ENCODE measurements at places on chromosomes 5 and 9. TPM values are rescaled to one million over a fixed set of nuclear protein-coding genes. Genes with fewer than 3 reads are reported as not detected.

DNA sequence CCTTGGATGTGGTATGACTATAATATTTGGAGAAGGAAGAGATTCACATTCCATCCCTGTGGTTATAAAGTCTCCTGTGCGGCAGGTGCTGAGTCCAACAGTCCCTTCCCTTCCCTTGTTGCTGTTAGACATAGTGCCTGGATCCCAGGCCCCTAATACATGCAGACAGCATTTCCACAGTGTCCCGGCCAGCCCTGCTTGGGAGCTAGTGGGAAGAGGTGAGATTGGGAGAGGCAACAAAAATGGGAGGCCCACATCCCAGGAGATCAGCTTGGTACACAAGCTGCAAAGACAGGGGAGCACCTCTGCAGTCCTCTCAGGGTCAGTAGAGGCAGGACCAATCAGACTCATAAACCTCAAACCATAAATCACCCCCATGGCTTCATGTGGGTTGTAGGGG lies 3.3 kb upstream of the NEURL1B start:
- DNase-seq, result no peak
- H3K4me3 ChIP-seq, result no peak overlapping the region
- H3K36me3 ChIP-seq, result no peaks in the 10 kb centered on the region

- no peaks in the 10 kb centered on the region for H3K4me1 ChIP-seq
- DNase-seq, result no peak
- H3K27ac ChIP-seq, result no peak overlapping the region
- no peaks in the 10 kb centered on the region for H3K36me3 ChIP-seq
- no peak overlapping the region for H3K4me3 ChIP-seq
Observed at GRCh38 chr9:33506626-33507370, 17.3 kb upstream of the ANKRD18B start.

DNA sequence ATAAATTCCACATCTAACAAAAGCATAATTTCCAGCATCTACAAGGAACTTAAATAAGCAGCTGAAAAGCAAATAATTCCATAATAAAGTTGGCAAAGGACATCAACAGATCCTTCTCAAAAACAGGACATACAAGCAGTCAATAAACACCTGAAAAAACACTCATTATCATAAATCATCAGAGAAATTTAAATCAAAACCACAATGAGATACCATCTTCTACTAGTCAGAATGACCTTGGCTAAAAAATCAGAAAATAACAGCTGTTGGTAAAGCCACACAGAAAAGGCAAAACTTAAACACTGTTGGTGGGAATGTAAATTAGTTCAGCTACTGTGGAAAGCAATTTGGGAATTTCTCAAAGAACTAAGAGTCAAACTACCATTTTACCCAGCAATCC lies 1371.1 kb upstream of the ACO1 start:
- no peaks in the 10 kb centered on the region for H3K4me1 ChIP-seq
- no peaks in the 10 kb centered on the region for H3K27me3 ChIP-seq
- no peak for DNase-seq
- no peaks in the 10 kb centered on the region for H3K36me3 ChIP-seq
- H3K4me3 ChIP-seq, result no peak overlapping the region
- H3K27ac ChIP-seq, result no peak overlapping the region

DNA sequence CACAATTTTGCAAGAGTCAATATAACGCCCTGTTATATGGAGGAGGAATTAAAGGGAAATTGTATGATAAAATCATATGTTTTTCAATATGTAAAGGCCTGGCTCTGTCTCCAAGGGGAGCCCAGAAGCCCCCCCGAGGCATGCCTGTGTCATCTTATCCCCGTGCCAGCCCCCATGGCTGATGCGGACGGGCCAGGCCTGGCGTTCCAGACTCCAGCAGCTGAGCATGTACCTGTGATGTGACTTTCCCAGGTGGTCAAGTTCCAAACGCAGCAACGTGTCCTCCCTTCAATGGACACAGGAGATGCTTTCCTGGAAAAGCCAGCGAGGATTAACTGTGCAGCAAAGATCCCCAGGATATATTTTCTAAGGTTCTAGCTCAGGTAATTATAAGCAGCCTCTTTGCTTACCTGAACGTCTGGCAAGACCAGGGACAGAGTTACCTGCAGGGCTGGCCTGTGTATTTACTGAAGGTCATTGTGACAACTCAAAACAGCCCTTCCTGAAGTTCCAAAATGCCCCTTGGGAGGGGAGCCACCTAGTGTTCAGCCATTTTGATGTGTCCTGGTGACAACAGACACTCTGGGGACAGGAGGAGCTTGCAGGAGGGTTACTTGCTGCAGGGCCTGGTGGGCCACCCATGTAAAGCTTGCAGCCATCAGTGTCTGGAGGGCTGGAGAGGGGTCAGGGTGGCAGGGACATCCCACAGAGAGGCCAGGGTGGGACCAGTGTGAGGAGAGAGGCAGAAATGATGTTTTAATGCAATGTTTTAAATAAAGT lies 53.3 kb upstream of the RNU6ATAC start:
- H3K4me1 ChIP-seq, result no peaks in the 10 kb centered on the region
- no peaks in the 10 kb centered on the region for H3K36me3 ChIP-seq
- H3K4me3 ChIP-seq, result no peak overlapping the region
- DNase-seq, result no peak
- no peak overlapping the region for H3K27ac ChIP-seq
- H3K27me3 ChIP-seq, result no peaks in the 10 kb centered on the region

GRCh38 chr9:127424676-127424999 lies 456 bp downstream of the ZNF79 start:
- no peak for DNase-seq
- H3K27ac ChIP-seq, result peak overlapping the region; percentile 64
- H3K36me3 ChIP-seq, result peaks cover 9% of the 10 kb centered on the region
- peaks cover 5% of the 10 kb centered on the region for H3K4me1 ChIP-seq
- H3K27me3 ChIP-seq, result no peaks in the 10 kb centered on the region

DNA sequence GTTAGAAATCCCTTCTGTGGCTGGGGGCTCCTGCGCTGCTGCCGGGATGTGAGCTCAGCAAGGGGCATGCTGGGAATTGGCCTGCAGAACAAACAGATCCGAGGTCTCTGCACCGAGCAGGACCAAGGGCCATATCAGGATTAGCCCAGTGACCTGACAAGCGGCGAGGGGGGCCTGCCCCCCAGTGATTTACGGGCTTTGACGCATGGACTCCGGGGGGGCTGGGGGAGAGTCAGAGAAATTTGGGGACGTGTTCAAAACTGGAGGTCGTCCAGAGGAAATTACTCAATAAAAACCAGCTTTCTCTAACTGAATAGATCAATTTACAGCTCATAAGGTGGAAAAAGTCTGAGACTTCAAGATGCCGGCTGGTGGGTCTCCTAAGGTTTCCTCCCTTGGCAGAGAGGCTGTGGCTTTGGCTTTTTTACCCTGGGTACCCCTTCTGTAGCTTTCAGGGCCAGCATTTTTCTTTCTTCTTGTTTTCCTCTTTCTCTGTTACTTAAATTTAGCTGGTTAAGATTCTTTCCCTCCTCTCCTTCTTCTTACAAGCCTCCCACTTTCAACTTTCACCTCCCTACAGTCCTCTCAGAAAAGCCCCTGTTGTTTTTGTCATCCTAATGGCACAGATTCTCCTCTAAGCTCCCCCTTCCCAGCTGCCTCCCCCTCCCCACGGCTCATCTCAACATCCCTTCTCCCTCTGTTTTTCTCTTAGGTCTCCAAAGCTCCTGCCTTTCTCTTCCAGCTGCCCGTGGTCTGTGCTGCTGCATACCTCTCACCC lies 551.0 kb downstream of the CCDC171 start:
- no peak overlapping the region for H3K4me3 ChIP-seq
- peaks cover 3% of the 10 kb centered on the region for H3K4me1 ChIP-seq
- no peaks in the 10 kb centered on the region for H3K27me3 ChIP-seq
- DNase-seq, result no peak
- H3K36me3 ChIP-seq, result no peaks in the 10 kb centered on the region

- no peak overlapping the region for H3K4me3 ChIP-seq
- H3K36me3 ChIP-seq, result no peaks in the 10 kb centered on the region
- H3K27me3 ChIP-seq, result no peaks in the 10 kb centered on the region
Observed at GRCh38 chr5:74951865-74952264, 85.7 kb upstream of the FAM169A start.

DNA sequence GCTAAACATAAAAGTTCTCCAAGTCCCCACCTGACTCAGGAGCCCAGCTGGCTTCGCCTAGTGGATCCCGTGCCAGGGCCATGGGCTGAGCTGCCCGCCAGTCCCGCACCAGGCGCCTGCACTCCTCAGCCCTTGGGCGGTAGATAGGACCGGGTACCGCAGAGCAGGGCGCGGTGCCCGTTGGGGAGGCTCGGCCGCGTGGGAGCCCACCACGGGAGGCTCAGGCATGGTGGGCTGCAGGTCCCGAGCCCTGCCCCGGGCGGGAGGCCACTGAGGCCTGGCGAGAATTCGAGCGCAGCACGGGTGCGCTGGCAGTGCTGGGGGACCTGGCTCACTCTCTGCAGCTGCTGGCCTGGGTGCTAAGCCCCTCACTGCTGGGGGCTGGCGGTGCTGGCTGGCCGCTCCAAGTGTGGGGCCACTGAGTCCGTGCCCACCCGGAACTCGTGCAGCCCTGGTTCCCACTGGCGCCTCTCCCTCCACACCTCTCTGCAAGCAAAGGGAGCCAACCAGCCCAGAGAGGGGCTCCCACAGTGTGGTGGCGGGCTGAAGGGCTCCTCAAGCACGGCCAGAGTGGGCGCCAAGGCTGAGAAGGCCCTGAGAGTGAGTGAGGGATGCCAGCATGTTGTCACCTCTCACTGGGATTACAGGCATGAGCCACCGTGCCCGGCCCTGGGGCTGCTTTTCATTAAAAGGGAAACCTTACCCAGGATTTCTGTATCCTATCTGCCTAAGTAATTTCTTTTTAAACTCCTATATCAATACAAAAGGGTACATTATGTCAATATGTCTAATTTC lies 9.7 kb upstream of the SPZ1 start:
- no peaks in the 10 kb centered on the region for H3K27me3 ChIP-seq
- H3K4me3 ChIP-seq, result no peak overlapping the region
- H3K36me3 ChIP-seq, result no peaks in the 10 kb centered on the region

DNA sequence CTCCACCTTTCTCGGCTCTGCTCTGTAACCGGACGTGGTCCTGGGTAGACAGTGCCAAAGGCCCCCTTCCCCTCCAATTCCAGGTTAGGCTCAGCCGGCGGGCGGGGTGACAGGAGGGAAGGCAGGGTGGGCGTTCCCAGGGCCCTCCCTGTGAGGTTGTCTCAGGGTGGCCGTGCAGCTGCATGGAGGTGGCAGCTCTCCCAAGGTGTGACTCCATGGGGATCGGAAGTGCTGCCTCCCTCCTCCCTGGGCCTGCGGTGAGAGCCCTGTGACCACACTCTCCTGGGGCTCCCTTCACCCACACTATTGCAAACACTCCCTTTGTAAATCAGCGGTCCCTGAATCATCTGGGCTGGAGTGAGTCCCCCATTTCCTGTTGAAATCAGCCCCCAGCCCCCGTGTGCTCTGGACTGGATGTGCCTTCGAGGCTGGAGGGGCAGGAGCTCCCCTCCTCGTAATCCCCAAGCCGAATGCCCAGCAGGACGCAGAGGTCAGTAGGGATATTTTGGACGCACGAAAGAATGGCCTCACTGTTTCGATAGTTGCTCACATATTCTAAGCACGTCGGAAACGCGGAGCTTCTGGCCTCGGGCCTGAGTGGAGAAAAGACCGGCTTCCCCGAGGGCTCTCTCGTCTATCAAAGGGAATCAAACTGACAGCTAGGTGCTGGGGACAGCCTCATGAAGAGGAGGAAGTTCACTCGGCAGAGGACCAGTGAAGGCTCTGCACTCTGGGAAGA lies 107.6 kb upstream of the COL5A1 start:
- no peak overlapping the region for H3K27ac ChIP-seq
- H3K27me3 ChIP-seq, result peaks cover 5% of the 10 kb centered on the region
- no peaks in the 10 kb centered on the region for H3K36me3 ChIP-seq
- H3K4me1 ChIP-seq, result no peaks in the 10 kb centered on the region

HDHD3 gene
- total RNA-seq, result 11.3 TPM

GRCh38 chr9:126952205-126952977 lies 37.8 kb downstream of the RALGPS1 start:
- DNase-seq, result no peak
- H3K27me3 ChIP-seq, result peaks cover 3% of the 10 kb centered on the region
- no peak overlapping the region for H3K27ac ChIP-seq
- H3K4me3 ChIP-seq, result no peak overlapping the region
- peaks cover 3% of the 10 kb centered on the region for H3K4me1 ChIP-seq

DNA sequence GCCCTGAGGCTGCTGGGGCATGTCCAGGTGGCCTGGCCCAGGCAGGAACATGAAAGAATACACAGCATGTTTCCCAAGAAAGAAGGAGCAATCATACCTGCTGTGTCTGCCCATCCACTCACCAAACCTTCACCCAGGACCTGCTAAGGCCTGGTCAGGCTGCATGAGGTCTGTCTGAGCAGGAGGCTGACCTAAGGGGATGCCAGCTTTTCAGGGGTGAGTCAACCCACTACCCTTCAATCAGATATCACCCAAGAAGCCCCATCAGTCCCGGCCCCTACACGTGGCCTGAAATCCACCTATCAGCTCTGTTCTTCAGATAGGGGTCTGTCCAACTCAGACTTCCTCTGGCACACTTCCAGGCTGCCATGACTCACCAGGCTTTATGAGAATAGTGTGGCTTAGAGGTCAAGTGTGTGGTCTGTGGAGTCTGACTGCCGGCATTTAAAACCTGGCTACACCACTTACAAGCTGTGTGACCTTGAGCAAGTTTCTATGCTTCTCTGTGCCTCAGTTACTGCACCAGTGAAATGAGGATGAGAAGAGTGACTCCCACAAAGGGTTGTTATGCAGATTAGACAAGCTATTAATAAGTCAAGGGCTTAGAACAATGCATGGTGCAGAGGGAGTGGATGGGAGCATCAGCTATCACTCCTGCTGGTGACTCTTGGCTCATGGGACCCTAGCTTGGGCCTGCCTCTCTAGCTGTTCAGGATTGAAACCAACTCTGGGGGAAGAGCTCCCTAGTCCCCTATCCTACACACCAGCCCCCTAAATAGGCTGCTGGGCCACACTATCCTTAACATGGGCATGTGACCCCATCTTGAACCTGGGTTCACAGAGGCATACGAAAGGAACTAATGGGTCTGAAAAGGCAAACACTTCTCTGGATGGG lies 130.3 kb downstream of the PAX5 start:
- H3K27ac ChIP-seq, result no peak overlapping the region
- H3K36me3 ChIP-seq, result no peaks in the 10 kb centered on the region
- peaks cover 24% of the 10 kb centered on the region for H3K27me3 ChIP-seq
- no peak overlapping the region for H3K4me3 ChIP-seq

DNA sequence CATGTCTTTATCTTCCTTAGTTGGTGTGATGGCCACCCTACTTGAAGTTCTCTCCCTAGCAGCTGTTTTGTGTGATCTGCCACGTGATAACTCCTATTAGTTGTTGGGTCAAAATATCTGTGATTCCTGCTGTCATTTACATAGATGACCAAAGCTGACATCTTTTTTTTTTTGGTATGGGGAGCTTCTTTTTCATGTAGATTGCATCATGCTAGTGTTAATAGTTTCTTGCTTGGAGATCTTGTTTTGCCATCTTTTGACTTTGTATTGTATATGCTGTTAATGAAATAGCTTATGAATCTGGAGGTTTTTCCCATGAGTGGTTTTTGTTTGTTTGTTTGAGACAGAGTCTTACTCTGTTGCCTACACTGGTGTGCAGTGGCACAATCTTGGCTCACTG lies 243.8 kb downstream of the KDM4C start:
- H3K4me3 ChIP-seq, result no peak overlapping the region
- peaks cover 18% of the 10 kb centered on the region for H3K36me3 ChIP-seq
- H3K4me1 ChIP-seq, result no peaks in the 10 kb centered on the region
- H3K27ac ChIP-seq, result no peak overlapping the region

PTGDS gene
- 5.0 TPM for total RNA-seq

Measured in thymus (tissue), 14 donors.